ENCODE measurements at places on chromosomes 4 and X. TPM values are rescaled to one million over a fixed set of nuclear protein-coding genes. Genes with fewer than 3 reads are reported as not detected.

DNA sequence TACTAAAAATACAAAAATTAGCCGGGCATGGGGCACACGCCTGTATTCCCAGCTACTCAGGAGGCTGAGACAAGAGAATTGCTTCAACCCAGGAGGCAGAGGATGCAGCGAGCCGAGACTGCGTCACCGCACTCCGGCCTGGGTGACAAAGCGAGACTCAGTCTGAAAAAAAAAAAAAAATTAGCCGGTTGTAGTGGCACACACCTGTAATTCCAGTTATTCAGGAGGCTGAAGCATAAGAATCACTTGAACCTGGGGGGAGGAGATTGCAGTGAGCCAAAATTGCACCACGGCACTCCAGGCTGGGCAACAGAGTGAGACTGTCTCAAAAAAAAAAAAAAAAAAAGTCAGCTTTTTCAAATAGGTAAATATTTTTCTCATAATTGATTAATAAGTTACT is 71.9 kb downstream of the WDFY3 start:
- ATAC-seq: peak; percentile 82

DNA sequence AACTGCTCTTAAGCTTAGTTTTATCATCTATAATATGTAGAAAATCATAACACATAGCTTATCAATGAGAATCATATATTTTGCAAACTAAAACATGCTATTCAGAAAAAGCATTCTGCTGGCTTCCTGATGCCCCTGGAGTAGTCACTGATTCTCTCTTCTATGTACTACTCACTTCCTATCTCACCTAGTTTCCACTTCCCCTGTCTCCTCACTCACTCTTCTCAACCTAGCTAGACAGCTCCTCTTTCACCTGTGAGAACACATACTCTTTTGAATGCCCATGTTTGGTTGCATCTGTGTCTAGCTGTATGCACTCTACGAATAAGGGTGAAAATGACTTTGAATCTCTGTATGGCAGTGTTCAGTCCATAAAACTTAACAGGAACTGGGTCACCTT is 9.3 kb downstream of the TMEM144 start:
- ATAC-seq: no peak

CCKAR gene
- not detected for total RNA-seq

- ATAC-seq: peak; percentile 99
Observed at GRCh38 chr4:89800012-89800516, 36.9 kb downstream of the SNCA start.

PDGFRA gene
- 11.6 TPM for total RNA-seq

- ATAC-seq: no peak
Observed at GRCh38 chr4:161728929-161729328, 434.9 kb downstream of the FSTL5 start.

DNA sequence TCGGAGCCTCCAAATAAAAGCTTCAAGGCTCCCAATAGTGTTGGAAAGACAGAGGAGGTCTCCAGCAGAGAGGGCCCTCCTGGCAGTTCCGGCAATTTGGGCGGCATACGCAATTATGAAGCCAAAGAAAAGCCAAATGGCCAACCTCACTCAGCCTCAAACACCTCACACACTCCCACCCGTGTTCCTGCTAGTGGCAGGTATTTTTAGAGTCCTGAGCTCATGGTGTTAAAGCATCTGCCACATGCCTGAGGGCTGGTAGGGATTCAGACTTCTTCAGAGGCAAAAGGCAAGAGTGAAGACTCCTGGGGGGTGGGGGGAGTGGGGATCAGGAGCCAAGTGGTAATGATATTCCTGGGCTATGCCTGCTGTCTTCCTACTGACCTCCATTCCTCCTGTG is 7.4 kb downstream of the RAB33A start:
- no peak for ATAC-seq

- no peak for ATAC-seq
Observed at GRCh38 chrX:70016513-70016912, 33.2 kb downstream of the AWAT2 start.

DNA sequence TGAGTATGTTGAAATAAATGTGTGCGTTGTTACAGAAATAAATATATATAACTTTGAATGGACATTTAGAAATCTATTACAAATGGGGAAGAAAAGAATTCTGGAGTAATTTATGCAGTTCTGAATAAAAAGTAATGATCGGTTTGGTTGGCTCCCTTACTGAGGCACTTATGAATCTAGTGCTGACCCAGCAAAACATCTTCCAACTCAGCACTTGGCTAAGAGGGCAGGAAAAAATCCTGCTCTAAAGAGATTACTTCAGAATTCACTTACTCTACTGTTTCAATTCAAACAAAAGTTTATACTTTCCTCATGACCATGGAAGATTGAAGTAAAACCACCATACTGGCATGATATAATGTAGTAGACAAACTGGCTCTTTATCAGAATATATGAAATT is 123.9 kb upstream of the RXFP1 start:
- ATAC-seq: no peak

GRCh38 chr4:18935659-18936345 is 914.2 kb upstream of the LCORL start:
- no peak for ATAC-seq

DNA sequence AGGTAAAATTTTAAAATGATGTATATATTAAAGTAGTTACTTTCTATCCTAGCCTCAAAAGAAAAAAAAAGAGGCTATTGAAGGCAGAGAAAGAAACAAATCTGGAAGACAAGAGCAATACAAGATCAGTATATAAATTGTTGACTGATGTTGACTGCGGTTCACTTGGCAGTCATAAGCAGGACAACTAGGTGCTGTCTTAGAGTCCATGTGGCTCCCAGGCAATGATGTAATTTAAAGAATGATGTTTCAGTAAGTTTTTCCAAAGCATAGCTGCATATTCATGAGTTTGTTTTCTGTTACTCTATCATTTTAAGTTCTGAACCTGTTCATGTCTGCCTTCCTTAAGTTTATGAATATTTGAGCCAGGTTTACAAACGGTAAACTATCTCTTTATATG is 630.2 kb downstream of the FAT4 start:
- ATAC-seq: no peak

ZNF732 gene
- total RNA-seq: 0.88 TPM

DNA sequence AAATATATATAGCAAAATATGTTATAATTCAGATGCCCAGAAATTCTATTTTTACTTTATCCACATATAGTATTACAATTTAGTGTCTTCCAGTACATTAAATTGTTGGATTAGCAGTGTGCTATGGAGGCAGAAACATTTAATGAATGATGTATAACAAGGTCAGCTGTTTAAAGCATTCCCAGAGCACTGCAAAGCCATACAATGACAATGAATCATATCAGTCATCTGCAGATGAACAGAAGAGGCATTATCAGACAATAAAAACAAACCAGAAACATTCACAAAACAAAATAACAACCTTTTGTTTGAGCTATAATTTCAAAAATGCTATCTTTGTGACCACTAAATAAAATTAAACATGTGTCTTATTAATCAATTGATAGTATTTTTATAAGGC is 524.2 kb downstream of the FAT4 start:
- ATAC-seq: no peak

DNA sequence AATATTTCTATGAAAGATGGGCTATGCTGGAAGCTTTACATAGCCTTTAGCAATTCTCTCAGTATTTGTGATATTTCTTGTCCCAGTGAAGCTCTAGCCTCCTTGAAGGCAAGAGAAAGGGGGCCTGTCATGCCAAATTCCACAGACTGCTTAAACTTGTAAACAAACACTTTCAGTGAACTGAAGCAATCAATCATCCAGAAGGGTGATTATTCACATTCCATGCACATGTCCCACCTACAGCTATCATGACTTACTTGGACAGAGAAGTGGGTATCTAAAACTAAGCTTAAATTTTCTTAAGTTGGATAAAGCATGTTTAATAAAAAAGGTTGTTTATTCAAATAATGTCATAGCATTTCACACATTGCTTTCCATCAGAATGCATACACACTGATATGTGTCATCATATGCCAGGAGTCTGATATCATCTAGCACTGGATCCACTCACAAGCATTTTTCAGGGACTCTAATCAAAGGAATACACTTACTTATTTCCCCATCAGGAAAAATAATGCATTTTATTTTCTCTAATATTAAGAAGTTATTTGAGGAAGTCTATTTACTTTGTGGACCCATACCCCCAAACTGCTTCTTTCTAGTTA is 1.2 kb upstream of the FSTL5 start:
- no peak for ATAC-seq

GRCh38 chr4:117134386-117134785 is 49.0 kb upstream of the TRAM1L1 start:
- no peak for ATAC-seq

DNA sequence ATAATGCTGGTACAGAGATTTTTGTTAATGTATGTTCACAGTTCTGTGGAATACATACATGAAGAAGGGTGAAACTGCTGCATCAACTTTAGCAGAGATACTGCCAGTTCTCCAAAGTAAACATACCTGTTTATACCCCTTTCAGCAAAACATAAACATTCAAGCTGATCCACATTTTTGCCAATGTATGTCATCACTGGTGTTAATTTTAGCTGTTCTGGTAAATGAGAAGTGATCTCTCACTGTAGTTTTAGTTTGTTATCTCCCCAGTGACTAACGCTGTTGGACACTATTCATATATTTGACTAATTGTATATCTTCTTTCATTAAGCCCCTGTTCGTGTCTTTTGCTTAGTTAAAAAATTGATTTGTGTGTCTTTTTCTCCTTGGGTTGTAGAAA is 82.0 kb downstream of the HAUS3 start:
- no peak for ATAC-seq

DNA sequence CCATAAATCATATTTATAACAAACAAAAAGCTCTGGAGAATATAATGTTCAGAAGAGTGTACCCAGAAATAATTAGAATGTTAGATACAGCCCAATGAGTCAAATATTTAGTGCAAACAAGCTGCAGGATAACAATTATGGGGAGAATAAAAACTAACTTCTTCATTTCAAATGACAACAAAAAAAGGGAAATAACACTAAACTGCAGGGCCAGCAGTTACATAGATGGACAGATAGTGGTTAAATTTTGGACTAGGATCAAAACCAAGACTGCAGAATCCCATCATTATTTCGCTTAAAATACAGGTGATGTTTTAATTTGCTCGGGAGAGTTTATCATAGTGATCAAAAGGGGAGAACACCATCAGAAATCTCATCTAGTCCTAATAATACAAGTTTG is 617 bp upstream of the GPR34 start:
- ATAC-seq: no peak

- ATAC-seq: peak; percentile 29
Observed at GRCh38 chr4:108512615-108513505, 107.5 kb upstream of the RPL34 start.

GJB1 gene
- total RNA-seq: 0.12 TPM
